ENCODE measurements at places on chromosomes 7 and 10.

DNA sequence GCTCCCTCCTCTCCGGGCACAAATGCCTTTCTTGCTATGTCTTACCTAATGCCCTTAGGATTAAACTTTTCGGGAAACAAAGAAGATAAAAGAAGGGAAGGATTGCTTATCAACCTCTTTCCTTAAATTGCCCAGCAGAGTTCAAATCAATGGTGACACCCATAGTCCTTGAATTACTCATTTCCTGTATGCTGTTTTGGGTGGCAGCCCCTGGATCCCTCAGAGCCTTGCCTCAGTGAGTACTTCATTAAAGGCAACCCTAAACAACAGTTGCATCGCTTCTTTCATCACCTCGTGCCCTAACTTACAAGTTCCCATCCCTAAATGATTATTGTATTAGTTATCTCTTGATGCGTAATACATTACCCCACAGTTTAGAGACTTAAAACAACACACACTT lies 31.6 kb upstream of the WAPL start:
- no peak for DNase-seq

GRCh38 chr10:122331615-122332446 lies 42.7 kb upstream of the PLEKHA1 start:
- no peak for DNase-seq

GRCh38 chr10:10829576-10829975 lies 188.1 kb upstream of the CELF2 start:
- DNase-seq, result no peak

DNA sequence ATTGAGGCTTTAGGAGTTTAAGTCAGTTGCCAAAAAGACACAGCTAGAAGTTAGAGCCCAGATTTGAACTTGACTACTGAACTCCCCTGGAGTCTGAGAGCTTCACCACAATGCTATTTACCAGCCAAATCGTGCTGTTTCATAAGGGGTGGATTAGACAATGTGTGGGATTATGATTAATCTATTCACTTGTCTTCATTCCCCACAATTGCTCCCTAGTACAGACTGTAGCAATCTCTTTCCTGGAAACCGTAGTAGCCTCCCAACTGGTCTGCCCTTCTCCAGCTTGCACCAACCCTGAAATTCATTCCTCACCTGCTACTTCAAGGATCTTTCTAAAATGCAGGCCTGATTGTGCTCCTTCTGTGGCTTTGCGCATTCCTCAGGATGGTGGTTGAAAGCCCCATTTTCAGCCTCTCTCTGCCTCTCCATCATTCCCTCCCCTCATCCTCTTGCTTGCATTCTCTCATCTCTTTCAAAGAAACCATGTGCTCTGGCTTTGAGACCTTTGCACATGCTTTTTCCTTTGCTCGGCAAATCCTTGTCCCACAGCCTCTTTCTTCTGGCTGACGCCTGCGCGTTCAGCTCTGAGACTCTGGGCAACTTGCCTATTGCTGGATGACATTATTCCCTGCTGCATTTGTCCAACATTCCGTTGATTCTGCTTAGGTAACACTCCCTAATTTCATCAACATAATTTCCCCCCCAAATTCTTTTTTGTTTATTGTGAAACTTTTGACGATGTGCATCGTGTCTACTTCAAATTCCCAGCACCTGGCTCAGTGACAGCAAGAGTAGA lies 145.1 kb downstream of the ADRA2A start:
- DNase-seq, result peak; percentile 14

- DNase-seq, result peak; percentile 82
Measured at GRCh38 chr10:33005322-33006301, 47.6 kb upstream of the ITGB1 start.

GRCh38 chr7:101299511-101300464 lies 21.8 kb downstream of the IFT22 start:
- no peak for DNase-seq

DNA sequence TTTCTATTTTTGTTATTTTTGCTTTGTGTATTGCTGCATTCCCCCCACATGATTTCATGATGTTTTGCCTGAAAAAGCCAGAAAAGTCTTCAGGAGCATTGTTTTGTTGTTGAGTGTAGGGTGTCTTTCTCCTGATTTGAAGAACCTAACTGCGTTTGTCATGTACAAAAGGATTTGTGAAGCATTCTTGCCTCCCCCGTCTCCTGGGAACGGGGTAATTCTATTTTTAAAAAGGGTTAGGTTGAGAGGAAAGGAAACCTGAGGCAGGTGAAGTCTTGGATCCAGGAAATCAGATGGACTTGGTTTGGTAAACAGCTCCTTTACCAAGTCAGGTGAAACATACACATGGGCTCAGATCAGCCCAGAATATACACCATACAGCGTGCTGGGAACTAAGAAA lies 26.0 kb upstream of the BTBD16 start:
- DNase-seq, result no peak

DNA sequence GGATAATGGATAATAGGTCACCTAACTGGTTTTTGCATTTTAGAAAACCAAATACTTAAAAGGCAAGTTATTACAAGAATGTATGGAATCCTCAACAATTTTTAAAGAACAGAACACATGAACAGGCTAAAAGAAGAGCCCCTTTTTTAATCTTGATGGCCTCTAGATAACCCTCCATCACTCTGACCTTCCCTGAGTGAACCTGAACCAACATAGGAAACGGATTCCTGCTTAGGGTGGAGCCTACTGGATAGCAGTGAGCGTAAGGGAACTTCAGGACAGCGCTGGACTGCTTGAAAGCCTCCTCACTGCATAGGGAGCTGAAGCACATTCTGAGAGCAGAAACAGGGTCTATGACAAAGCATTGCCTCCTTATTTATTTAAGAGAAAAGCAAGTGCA lies 20.5 kb downstream of the TRPV5 start:
- no peak for DNase-seq

- no peak for DNase-seq
Measured at GRCh38 chr10:78924319-78925003, 144.3 kb upstream of the ZMIZ1 start.

DNA sequence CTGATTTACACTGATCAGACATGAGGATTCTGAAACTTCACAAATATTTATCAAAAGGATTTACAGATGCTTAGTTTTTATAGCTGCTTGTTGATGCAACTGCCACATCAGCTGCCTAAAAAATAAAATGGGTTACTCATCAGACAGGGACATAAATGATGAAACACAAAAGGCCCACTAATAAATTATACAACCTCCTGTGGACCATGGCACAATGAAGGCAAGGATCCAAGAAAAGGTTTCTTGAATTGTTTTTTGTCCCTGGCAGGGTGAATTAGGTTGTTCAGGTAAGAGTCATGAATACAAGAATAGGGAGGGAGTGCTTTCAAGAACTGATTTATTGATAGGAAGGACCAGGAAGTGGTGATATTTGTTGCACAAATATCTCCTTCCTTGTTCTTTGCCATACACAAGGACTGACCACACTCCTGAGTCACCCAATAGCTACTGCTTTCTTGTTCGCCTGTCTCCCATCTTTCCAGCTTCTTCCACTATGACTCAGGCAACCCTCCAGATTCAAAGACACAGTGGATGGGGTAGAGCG lies 234.5 kb downstream of the AHR start:
- no peak for DNase-seq

DNA sequence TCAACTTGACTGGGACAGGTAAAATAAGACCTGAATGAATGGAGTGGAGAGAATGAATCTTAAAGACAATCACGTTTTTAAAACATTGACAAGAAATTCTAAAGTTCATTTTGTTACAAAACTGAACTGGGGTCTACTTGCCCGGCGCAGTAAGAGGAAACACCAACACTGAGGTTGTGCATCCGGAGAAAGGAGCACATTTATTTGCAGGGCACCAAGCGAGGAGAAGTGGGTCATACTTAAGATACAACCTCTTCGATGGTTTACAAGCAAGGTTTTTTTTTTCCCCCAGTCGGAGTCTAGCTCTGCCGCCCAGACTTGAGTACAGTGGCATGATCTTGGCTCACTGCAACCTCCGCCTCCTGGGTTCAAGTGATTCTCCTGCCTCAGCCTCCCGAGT lies 3.4 kb upstream of the REPIN1 start:
- DNase-seq, result no peak

DNA sequence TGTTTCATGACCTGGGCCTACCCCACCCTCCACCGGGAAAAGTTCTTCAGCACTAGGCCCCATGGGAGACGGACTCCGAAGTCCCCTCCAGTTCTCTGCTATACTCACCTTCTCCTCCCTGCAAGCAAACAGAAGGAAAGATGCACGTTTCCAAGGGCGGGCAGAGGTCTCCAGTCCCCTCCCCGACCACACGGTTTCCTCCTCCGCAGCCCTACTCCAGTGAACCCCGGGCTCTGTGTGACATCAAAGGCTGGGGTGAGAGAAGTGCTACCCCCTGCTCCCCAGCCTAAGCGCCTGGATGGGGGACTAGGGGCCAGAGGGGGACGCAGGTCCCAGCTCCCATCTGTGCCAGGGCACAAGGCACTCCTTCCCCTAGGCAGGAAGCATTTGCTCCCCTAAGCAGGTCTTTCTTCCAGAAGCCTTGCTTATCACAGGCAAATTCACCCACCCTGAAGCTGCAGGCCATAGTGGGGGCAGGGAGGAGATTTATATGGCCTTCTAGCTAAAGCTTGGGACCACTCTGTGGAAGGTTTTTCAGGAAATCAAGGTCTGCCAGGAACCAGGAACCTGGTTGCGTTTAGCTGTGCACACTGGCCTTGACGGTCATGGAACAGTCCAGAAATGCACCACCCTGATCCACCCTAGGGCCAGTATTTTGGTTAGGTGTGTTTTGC lies 52.8 kb downstream of the ASB13 start:
- DNase-seq, result no peak

GRCh38 chr10:26025523-26025922 lies 91.5 kb downstream of the MYO3A start:
- DNase-seq, result no peak

DNA sequence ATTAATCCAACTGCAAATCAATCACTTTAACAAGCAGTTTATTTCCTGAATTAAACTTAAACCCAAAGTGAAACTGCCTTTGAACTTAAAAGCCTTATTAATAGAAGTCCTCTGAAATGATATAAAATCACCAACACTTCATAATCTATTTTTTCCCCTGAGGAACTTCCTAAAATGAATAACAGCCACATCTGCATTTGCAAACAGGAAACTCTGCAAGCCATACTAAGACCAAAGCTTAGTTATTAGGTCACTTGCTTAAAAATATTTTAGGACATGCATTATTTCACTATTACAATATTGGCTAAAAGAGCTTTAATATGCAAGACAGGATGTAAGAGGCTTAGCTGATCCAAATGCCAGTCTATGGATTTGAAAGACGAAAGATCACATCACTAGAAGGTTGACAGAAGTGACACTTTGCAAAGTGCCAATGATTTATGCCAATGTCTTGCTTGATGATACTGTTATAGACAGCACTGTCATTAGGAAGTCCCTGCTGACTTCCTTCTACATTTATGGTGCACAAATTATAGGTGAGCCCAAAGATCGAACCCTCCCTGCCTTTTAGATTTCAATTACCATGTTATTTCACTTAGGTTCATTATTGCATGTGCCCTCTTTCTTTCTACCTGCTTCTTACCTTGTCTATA lies 99.9 kb upstream of the SKAP2 start:
- no peak for DNase-seq

DNA sequence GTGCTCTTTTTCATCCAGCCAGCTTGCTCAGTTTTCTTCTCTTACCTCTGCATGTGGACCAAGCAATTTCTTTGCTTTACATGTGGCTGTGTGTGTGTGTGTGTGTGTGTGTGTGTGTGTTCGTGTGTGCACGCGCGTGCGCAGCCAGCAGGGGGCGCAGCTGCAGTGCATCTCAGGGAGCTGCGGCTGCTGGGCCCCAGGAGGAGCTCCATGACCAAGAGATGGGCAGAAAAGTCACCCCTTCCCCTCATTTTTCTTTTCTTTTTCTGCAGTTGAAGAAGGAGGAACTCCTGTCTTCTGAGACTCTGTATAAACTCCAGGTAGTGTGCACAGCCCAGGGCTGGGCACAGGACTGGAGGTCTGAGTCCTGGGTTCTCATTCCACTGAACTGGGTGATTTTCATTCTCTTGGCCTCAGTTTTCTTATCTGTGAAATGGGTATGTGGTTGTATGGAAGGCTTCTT lies 41.8 kb downstream of the BLNK start:
- peak; percentile 84 for DNase-seq

GRCh38 chr10:100155936-100156335 lies 29.9 kb downstream of the ERLIN1 start:
- DNase-seq, result no peak

- DNase-seq, result no peak
Measured at GRCh38 chr7:158934628-158935027, 78.3 kb downstream of the DYNC2I1 start.

GRCh38 chr10:17504547-17505245 lies 50.3 kb upstream of the ST8SIA6 start:
- DNase-seq, result no peak

GRCh38 chr7:91636129-91636724 lies 244.3 kb downstream of the MTERF1 start:
- DNase-seq, result peak; percentile 49

DNA sequence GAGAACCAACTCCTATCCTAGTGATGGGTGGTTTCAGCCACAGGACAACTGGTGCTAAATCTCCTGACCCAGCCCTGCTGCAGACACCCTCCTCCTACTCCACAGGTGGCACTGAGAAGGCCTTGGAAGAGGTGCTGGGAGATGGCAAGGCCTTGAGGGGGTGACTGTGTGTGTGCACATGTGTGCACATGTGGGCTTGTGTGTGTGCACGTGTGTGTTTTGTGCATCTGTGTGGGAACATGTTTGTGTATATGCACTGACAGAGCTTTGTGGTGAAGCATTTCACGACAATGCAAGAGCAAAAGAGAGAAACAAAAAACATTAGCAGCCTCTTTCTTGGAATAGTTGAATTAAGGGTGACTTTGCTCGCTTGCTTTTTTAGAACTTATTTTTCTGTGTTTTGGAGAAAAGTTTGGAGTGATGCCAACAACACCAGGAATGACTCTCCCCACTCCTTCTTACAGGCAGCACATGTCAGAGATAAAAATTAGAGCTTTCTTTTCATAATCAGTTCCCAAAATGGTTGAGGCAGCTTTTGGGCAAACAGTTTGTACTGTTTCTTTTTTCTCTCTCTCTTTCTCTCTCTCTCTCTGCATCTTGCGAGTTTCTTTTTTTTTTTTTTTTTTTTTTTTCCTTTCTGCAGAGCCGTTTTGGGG lies 69.5 kb downstream of the SEC61G start:
- DNase-seq, result no peak

DNA sequence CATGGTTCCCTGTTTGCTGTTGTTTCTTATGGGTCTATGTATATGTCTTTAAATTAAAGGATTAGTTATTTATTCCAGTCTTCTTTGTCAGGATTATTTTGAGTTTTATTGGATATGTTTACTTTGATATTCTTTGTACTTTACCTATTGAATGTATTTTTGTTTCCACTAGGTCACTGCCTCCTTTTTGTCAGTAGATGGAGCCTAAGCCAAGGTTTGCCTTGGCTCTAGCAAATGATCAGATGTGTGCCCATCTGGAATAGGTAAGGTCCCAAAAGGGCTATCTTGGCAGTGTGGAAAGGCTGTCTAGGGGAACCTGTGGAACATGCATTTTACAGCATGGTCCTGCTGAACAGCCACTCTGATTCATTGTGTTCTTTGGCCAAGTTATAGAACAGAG lies 337.3 kb upstream of the GHITM start:
- DNase-seq, result no peak

DNA sequence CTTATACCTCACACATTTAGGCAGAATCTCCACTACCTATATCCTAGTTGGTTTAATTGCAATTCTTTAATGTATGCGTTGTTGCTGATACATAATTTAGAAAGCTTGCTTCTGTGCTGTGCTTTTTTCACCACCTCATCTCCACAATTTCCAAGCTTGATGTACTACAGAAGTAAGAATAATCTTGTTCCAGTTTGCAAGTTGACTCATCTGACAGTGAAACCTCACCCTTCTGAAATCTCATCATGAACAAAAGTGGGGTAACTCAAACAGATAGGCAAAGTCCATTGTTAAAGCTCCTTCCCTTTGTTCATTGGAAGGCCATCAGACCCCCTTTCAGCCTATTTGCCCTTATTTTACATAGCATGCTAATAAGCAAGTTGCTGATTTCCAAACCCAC lies 13.6 kb downstream of the EIF4EBP2 start:
- DNase-seq, result no peak
